ENCODE measurements at places on chromosomes 3 and 15. TPM values are rescaled to one million over a fixed set of nuclear protein-coding genes. Genes with fewer than 3 reads are reported as not detected.

Gene SORD
- 9.3 TPM for total RNA-seq

DNA sequence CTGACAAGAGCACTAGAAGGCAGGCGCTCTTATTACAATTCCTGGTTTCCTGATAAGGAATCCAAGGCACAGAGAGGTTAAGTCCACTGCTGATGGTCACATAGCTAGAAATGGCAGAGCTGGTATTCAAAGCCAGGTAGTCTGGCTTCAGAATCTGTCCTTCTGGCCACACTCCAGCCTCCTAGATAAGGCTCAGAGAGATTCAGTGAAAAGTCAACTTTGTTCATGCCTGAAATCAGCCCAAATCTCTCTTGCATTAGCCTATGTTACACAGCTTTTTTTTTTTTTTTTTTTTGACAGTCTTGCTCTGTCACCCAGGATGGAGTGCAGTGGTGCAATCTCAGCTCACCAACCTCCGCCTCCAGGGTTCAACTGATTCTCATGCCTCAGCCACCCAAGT, 21.1 kb upstream of the CMTM8 start:
- DNase-seq, result no peak

GRCh38 chr15:85649372-85649771, 145.4 kb downstream of the KLHL25 start:
- DNase-seq, result no peak

DNA sequence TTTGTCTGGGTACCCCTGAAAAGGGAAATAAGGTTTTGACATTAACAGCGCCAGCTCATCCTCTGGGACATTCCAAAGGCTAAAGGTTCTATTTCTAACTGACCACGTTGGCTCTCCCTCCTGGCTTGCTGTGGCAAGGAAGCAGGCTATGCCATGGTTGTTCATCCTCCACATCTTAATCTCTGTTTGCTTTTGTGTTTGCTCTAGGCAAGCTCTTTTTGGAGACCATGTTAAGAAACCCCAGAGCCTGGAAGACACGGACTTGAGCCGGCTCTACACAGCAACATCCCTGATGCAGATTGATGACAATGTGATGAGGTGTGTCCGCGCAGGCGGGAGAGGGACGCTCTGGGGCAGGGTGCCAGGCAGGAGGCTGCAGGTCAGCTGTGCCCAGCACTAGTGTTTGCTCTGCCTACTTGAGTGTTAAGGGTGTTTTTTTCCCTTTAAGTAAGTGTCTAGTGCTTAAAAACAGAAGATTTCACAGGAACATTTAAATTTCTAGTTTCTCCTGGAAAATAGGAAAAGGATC, 33.3 kb downstream of the RLBP1 start:
- DNase-seq, result no peak

Gene SPTSSB
- total RNA-seq, result not detected

Data from posterior vena cava (tissue), 2 donors.